SK-N-DZ (cell line): ENCODE measurements at places on chromosomes 2 and 18.

- peak; percentile 18 for DNase-seq
Measured at GRCh38 chr2:176175709-176176607, 12.5 kb upstream of the HOXD1 start.

DNA sequence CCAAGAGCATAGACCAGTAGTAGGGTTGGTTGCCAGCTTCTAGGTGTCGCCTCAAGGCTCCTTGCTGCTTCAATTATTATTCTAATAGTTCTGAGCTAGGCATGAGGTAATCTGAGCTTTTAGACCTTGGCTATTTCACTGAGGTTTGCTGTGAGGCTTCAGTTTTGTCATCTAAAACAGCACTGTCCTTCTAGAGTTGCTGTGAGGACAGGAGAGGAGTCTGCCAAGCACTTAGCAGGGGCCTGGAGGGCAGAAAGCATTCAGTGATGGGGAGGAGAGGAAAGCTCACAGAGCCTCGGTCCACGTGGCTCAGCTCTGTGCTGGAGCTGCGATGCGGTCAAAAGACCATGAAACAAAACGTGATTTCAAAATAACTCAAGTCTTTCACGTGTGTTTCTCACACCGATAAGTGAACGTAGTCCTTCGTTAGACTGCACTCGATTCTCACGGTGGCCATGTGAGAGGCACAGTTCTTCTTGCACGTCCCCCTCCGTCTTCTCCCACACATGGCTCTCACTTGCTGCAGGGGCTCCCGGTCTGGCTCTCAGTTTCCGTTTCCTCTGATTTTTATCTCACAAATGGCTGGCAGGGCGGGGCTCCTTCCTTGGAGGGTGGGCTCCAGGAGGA is 113.7 kb downstream of the B3GNT2 start:
- DNase-seq, result peak; percentile 78

- no peak for DNase-seq
Measured at GRCh38 chr2:218727502-218728165, 17.0 kb downstream of the TTLL4 start.

DNA sequence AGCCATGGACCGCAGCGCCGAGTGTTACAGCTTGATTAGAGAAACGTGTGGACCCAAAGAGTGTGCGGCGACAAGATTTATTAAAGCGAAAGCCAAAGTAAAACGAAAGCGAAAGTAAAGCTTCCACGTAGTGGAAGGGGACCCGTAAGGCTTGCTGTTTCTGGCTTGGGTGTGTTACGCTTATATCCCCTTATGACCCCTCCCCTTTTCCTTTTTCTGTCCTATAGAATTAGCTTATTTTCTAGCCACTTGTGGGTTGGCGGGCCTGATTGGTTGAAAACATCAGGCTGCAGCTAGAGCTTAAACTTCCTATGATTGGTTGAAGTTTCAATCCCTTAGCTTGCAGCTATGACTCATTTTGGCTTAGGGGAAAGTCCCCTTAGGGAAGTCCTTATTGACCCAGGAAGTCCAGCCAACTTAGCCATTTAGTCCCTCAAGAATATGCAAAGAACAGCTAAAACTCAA is 969.7 kb downstream of the DCDC2C start:
- DNase-seq, result no peak

DNA sequence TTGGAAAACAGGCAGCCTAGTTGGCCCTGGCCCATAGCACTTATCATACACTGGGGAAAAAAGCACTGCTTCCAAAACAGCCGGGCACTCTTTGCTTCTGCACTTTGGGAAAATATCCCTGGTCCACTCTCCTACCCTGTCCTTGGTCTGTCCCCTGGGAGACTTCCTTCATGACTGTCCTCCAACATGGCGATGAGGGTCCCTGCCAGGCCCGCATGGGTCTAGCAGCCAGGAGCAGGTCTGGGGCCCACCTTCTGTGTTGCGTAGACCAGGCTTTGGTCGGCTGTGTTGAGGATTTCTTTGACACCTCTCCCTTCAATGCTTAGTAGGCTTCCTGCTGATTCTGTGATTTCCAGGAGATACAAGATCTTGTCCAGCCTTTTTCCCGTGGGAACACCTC is 12.2 kb downstream of the KCNF1 start:
- no peak for DNase-seq

DNA sequence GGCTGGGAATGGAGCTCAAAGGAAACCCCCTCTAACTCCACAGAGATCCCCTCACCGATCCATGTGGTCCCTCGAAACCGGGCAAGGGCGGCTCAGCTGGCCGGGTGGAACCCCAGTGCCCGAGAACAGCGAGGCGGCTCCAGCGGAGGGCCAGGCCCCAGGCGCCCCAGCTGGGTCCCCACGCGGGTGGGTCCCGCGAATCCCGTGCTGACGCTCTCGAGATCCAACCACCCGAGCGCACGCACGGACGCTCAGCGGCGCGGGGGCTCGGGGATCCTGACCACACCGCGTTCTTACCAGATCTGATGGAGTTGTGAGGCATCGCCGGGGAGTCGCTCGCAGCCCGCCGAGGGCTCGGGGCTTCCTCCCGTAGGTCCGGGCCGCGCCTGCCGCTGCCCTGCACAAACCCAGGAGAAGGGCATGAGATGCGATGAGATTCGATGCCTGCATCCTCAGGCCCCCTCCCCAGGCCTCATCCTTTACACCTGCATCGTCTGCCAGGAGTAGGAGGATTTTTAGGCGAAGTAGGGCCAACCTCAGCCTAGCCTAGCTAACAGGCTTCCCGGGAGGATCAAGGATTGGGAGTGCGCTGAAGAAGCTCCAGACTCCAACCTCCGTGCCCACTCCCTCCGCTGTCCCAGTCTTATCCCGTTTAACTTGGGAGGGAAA is 514 bp downstream of the PAX8 start:
- DNase-seq, result no peak

- peak; percentile 76 for DNase-seq
Measured at GRCh38 chr2:96531872-96532505, 4.6 kb upstream of the ARID5A start.

DNA sequence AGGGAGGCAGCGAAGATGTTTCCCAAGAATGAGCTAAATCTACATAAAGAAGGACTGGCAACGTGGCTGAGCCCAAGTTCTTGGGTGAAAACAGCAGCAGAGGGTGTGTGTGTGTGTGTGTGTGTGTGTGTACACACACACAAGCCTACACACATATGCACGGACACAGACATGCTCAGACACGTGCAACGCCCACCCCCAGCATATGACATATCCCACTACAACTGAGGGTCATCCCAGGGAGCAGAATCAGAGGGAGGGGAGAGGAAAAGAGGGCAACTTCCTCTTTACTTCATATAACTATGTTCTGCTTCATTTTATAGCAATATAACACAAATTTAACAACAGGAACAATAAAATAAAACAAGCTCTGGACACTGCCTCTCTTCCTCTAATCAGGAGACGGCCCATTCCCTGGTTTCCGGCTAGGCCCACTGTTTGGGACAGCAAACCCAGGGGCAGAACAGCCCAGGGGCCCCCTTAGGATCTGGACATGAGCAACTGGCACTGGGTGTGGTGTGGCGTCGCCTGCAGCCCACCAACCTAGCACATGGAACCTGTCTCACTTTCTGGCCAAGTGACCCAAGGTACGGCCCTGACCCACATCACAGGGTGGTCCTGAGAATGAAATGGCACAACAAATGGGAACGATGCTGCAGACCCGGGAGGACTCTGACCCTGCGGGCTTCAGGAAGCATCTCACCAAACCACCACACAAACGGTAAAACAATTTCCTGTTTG is 25.0 kb downstream of the FAM178B start:
- no peak for DNase-seq

- no peak for DNase-seq
Measured at GRCh38 chr2:174844295-174844708, 80.0 kb upstream of the CHRNA1 start.

GRCh38 chr2:43268066-43268953 is 41.9 kb upstream of the ZFP36L2 start:
- DNase-seq, result no peak

DNA sequence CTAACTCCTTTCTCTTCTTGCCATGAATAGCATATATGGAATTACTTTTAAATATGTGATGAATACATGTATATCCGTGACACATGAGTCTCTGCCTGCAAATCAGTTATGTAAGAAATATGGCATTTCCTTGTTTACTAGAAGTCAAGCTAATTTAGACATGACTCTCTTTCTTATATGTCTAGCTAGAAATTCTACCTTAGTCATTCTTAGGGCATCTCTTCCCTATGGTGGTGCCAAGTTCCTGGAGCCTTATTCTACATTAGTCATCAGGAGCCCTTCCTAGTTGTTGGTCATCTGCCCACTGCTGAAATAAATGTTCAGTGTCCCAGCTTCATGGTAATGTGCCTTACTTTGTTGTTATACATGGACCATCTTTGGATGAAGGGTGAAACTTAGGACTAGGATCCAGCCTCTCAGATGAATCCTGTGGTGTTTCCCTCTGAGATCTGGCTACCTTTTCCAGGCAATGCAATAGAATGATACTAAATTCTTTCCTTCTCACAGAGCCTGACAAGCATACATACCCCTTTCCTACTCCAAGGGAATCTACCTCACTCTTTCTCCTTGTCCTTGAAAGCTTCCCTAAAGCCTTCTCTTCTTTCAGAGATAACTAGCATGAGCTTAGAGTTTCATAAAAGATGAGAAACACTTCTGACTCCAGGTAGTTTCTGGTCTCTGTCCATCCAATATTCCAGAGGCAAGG is 415.3 kb upstream of the VWC2L start:
- no peak for DNase-seq
